ENCODE measurements at places on chromosomes 2 and 18. TPM values are rescaled to one million over a fixed set of nuclear protein-coding genes. Genes with fewer than 3 reads are reported as not detected.

- H3K4me1 ChIP-seq = no peaks in the 10 kb centered on the region
- no peaks in the 10 kb centered on the region for H3K36me3 ChIP-seq
- no peak overlapping the region for H3K4me3 ChIP-seq
- H3K27ac ChIP-seq = no peak overlapping the region
These were observed 330.0 kb downstream of the PLCL1 start for GRCh38 chr2:198134293-198134955.

DNA sequence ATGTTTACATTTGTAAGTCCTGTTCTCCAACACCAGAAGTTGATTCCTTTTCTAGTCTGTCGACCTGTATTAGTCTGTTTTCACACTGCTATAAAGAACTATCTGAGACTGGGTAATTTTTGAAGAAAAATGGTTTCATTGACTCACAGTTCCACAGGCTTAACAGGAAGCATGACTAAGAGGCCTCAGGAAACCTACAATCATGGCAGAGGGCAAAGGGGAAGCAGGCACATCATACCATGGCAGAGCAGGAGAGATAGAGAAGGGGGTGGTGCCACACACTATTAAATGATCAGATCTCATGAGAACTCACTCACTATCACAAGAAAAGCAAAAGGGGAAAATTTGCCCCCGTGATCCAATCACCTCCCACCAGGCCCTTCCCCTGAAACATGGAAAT lies 112.8 kb upstream of the MAP3K20 start:
- peak overlapping the region; percentile 49 for H3K27ac ChIP-seq
- peak; percentile 57 for DNase-seq
- peaks cover 55% of the 10 kb centered on the region for H3K4me1 ChIP-seq

DNA sequence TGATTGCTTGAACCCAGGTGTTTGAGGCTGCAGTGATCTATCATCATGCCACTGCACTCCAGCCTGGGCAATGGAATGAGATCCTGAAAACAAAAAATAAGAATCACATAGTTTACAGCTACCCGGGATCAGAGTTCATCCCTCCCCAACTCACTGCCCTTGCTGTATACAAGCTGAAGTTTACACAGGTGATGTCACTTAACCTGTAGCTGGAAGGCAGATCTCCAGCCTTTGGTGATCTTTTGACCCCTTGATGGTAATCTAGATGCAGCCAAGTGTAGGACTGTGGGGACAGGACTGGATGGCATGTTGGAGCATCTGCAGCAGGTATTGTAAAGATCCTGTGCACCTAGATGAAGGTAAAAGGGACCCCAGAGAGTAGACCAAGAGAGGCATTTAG lies 66.7 kb upstream of the SLC14A2 start:
- no peaks in the 10 kb centered on the region for H3K36me3 ChIP-seq
- H3K27me3 ChIP-seq = peaks cover 15% of the 10 kb centered on the region
- H3K27ac ChIP-seq = no peak overlapping the region
- no peaks in the 10 kb centered on the region for H3K4me1 ChIP-seq

- peaks cover 12% of the 10 kb centered on the region for H3K27me3 ChIP-seq
- H3K4me1 ChIP-seq = no peaks in the 10 kb centered on the region
- H3K27ac ChIP-seq = no peak overlapping the region
These were observed 184.4 kb downstream of the KCNS3 start for GRCh38 chr2:18062892-18063291.

- H3K4me1 ChIP-seq = no peaks in the 10 kb centered on the region
- H3K27ac ChIP-seq = no peak overlapping the region
- peaks cover 2% of the 10 kb centered on the region for H3K27me3 ChIP-seq
- no peak overlapping the region for H3K4me3 ChIP-seq
- no peaks in the 10 kb centered on the region for H3K36me3 ChIP-seq
- DNase-seq = no peak
These were observed 415.3 kb downstream of the ZNF521 start for GRCh38 chr18:24936691-24937090.

- DNase-seq = no peak
- no peak overlapping the region for H3K27ac ChIP-seq
- peaks cover 12% of the 10 kb centered on the region for H3K27me3 ChIP-seq
- H3K36me3 ChIP-seq = no peaks in the 10 kb centered on the region
These were observed 18.8 kb downstream of the CYP26B1 start for GRCh38 chr2:72128843-72129227.

- H3K36me3 ChIP-seq = no peaks in the 10 kb centered on the region
- no peak overlapping the region for H3K4me3 ChIP-seq
- DNase-seq = no peak
These were observed 28.0 kb downstream of the CERKL start for GRCh38 chr2:181628590-181629585.

Gene NMUR1
- total RNA-seq = not detected

Gene KRTCAP3
- not detected for total RNA-seq

Gene CNGA3
- 0.16 TPM for total RNA-seq

Gene MYO5B
- total RNA-seq = not detected

All from HFFc6 (cell line).